GM19239 (cell line): ENCODE measurements at places on chromosomes 12 and 14.

DNA sequence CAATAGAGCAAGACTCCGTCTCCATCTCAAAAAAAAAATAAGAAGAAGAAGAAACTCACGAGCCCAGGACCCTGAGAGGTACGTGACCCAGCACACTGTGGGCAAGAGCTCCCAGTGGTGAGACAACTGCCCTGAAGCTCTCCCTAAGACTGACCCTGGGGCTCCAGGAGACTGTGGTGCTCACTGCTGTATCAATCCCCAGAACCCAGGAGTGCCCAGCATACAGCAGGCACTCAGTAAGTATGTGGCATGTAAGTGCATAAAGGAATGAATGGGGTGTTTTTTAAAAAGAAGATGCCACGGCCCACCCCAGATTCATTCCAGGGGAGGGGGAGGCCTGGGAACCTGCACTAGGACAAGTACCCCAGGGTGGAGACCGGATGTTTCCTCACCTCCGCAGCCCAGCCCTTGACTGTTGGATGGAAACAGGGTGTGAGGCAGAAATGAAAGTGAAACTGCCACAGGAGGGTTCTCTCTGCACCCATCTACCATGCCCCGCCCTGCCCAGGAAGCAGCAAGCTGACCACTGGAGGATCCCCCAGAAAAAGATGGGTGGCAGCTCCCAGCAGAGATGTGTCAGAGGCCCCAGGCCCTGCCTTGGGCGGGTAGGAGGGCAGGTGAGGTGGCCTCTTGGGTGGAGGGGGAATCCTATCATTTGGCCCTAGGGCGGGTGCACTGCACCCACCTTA is 12.2 kb downstream of the ITPK1 start:
- peak; percentile 91 for DNase-seq

GRCh38 chr12:131941987-131942341 is 7.8 kb upstream of the EP400 start:
- no peak for DNase-seq

GRCh38 chr12:58925111-58925611 is 4.9 kb upstream of the LRIG3 start:
- no peak for DNase-seq

DNA sequence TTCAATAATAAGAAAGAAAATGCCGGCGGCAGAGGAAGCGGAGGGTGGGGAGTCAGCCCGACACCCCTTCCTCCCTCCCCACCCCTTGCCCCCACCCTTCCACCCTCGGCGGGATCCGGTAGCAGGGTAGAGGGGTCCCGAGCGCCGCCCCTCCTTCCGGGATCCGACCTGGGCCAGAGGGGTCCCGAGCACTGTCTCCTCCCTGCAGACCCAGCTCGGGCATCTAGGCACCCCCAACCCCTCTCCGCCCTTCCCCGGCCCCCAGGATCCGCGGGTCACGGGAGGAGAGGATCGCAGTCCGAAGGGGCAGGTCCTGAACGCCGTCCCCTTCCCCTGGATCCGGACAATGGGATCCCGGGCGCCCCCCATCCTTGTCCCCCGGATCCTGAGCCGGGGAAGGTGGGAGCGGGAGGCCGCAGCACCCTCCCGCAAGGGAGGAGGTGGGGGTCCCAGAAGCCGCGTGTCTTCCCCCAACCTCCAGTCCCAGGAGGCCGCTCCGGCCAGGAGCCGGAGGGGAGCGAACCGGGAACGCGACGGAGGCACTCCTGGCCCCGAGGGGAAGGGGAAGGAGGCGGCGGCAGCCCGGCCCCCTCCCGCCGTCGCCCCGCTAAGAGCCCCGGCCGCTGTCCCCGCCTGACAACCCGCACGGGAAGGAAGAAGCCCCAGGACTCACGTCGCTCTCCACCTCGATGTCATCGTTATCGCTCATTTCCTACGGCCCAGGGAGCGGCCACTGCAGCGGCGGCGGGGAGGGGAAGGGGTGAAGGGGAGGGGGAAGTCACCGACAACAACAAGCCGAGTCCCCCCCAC is 481 bp downstream of the MAX start:
- no peak for DNase-seq

DNA sequence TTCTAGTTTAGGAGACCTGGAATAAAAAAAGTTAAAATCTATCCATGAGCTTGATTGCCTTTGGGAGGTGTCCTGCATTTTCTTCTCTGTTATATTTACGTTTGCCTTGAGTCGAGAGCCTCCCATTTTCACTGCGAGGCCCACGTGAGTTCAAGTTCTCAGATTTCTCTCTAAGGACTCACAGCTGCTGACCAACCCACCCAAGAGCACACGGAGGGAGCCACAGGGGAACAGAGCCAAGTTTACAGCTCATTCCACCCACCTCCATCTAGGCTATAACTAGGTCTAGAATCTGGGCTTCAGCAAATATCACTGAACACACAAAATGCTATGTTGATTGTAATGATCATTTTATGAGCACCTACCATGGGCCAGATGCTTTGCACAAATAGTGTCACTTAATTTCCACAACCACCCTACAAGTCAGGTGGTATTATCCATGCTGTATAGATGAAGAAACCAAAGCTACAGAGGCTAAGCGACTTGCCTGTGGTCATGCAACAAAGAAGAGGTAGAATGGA is 16.7 kb downstream of the ALDH1L2 start:
- DNase-seq, result no peak

GRCh38 chr12:55742719-55743405 is at the start of gene GDF11:
TSS of gene GDF11 (plus strand) at chr12:55743122. CDS start at chr12:55743317, 195 bp downstream.
- peak; percentile 75 for DNase-seq

DNA sequence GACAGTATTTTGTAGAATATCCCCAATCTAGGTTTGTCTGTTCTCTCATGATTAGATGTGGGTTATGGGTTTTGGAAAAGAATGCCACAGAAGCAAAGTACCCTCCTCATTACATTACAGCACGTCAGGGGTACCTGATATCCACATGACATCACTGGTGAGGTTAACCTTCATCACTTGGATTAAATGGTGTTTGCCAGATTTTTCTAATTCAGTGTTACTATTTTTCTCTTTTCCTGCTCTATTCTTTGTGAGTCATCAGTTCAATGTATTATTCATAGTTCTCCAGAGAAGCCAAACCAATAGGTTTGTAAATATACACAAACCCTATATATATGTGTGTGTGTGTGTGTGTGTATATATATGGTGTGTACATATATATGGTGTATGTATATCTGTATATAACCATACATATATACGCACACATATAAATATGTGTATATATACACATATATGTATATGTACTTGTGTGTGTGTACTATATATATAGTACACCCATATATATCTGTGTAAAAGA is 131.4 kb downstream of the LMNTD1 start:
- no peak for DNase-seq

DNA sequence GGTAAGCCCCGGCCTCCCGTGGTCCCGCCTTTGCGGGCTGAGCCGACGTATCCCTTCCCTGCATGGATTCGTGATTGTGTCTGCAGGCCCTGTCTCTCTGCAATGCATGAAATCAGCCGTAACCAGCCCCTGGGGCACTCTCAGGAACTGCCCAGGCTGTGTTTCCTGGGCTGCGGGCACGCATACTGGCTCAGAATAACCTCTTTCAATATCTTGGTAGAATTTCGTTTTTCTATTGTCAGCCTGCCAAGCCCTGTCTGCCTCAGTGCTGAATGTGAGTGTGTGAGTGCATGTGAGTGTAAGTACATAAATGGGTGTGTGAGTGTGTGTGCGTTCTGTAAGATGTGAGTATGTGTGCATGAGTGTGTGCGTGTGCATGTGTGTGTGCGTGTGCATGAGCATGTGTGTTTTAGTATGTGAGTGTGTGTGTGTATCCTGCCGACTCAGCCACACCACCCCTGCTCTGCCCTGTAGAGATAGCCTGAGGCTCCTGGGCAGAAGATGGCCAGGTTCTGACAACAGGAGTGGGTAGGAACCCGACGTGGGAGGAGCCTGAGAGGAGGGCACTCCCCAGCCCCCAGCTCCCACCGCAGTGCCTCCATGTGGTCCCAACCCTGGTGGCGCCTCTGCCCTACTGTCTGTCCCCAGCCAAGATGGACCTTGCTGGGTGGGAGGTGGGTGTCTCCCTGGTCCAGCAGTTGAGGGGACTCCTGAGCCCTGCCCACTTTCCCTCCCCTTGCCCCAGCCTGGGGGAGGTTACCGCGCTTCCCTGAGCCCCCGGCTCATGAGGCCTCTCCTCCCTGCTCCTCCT is 268.8 kb downstream of the ADGRD1 start:
- peak; percentile 50 for DNase-seq

GRCh38 chr14:89794096-89794495 is 160.4 kb downstream of the EFCAB11 start:
- DNase-seq, result no peak

DNA sequence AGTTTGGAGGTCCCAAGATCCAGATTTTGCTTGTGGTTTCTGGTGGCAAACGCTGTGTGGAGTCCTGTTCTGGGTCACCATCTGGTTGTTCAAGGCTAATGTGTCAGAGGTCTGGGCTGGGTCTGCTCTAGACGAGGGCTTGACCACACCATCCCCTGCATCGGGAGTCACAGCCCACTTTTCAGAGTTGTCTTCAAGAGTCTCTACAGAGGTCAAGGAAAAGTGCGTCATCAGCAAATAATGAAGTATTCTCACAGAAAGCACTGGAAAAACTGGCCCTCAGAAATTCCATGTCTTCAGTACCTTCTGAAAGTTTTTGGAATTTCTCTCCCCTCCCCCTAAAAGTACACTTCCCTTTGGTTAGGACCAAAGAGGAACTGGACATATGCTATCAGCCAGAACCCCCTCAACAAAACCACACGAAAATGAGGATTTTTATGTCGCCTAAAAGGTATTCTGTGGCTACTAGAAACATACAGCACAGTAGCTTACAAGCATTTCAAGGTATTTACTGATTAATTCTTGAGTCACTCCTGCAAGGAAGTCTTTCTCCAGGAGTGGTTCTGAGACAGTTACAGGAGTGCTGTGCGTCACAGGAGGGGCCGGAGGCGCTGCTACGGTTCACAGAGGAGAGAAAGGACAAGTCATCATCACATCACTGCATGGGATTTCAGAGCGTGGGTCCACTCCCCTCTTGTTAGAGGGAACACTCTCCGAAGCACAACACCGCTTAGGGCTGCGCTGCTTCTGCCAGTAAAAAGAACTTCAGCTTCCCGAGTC is 35.4 kb downstream of the RAD52 start:
- DNase-seq, result no peak

DNA sequence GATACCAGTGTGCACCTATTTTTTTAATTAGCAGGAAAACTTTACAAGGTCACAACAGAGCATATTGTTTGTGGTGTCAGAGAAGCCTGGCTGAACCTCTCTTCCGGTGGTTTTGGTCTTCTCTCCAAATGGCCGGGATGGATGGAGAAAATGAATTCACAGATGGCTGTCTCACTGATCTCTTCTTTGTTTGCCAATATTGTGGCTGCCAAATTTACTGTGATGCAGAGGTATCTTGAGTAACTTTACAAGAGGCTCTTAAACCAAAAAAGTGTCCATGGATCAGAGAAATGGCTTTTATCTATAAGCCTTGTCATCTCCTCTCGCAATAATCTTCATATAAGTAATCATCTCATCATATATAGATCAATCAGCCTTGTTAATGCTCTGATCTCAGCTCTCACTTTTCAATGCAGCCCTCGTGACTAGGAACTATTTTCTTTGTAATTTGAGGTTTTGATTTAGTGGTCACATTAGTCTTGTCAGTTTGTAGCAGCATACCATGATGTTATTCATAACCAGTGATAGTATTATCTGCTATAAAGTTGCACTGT is 308.1 kb downstream of the EGLN3 start:
- DNase-seq, result no peak
